ENCODE measurements at places on chromosomes 13 and 19.

GRCh38 chr13:94860981-94861407, 148.6 kb upstream of the SOX21 start:
- DNase-seq = no peak

- DNase-seq = no peak
Measured at GRCh38 chr19:33641956-33642498, 20.3 kb downstream of the CHST8 start.

- DNase-seq = no peak
Measured at GRCh38 chr13:94389604-94390351, 89.7 kb downstream of the DCT start.

GRCh38 chr13:33284916-33285315, 639 bp downstream of the STARD13 start:
- DNase-seq = no peak

DNA sequence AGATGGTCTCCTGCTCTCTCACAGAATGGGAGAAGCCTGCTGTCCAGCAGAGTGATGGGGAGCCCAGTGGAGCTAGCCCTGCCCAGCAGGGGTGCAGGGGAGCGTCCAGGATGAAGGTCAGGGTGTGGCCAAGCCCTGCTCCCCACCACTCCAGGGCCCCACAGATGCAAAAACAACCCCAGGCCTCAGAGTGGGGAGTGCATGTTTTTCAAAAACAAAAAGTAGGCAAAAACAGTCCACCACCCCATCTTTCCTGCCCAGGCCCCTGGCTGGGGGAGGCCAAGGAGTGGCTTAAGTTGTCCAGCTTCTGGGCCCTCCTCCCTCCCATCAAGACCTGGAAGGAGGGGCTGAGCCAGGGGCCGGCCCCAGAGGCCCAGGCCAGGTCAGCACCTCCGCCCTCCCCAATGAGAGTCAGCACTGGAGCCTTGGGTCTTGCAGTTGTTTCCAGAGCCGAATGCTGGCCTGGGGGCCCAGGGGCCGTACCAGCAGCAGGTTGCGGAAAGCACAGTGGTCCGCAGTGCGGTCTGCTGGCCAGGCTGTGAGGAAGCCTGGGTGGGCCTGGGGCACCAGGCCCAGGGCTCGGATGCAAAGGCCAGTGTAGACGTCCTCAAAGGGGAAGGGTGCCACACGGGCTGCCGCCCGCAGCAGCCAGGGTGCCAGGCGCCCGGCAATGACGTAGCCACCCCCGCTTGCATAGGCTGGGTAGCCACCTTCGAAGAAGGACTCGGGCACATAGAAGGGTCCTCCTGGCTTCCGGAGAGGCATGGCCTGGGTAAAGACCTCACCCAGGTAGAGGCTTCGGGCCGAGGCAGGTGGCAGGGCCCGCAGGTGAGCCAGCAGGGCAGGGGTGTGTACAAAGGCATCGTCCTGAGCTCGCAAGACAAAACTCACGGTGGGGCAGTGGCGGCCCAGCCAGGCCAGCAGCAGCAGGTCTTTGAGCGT, 1.7 kb downstream of the B3GNT8 start:
- no peak for DNase-seq

- DNase-seq = no peak
Measured at GRCh38 chr13:36907821-36908220, 12.2 kb downstream of the SMAD9 start.

DNA sequence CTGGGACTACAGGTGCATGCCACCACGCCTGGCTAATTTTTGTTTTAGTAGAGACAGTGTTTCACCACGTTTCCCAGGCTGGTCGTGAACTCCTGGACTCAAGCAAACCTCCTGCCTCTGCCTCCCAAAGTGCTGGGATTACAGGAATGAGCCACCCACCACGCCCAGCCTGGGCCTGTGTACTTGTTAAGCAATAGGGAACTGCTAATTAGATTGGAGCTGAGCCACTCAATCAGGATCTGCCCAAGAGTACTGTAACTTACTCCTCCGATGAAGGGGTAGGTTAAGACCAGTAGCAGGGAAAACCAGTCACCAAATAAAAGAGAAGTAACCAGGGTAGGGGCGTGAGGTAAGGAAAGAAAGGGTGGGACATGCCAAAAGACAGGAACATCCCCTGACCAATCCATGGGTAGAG, 2.3 kb downstream of the DDX39A start:
- DNase-seq = no peak
